Gastroesophageal sphincter (tissue), 4 donors: ENCODE measurements at places on chromosomes 5 and 9. TPM values are rescaled to one million over a fixed set of nuclear protein-coding genes. Genes with fewer than 3 reads are reported as not detected.

The TGFBI gene
- 29.0 TPM for total RNA-seq

The SPINK4 gene
- not detected for total RNA-seq

The IFNB1 gene
- not detected for total RNA-seq

The SAPCD2 gene
- total RNA-seq: 0.16 TPM
